Activated CD4-positive, alpha-beta T cell treated with anti-CD3 and anti-CD28 coated beads for 1 hour (primary cell): ENCODE measurements at places on chromosomes 12 and 14.

- no peak for DNase-seq
Measured at GRCh38 chr12:1936406-1937320, 18.2 kb upstream of the CACNA2D4 start.

DNA sequence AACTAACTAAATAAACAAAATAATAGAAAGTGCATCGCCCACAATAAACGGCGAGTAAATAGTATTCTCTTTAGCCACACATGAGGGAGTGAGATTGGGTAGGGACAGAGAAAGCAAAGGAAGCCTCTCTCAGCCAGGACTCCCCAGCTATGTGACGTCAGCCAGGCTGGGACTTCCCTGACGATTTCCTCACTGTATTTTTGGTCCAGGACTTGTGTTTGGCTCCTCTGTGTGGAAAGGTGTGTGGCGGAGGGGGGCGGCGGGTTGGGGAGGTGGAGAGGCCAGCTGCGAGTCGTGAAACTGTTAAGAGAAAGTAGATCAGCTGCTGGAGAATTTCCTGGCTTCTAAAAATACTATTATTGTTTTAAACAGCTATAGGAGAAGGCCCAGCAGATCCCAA is 1124.6 kb downstream of the AACS start:
- DNase-seq = no peak

DNA sequence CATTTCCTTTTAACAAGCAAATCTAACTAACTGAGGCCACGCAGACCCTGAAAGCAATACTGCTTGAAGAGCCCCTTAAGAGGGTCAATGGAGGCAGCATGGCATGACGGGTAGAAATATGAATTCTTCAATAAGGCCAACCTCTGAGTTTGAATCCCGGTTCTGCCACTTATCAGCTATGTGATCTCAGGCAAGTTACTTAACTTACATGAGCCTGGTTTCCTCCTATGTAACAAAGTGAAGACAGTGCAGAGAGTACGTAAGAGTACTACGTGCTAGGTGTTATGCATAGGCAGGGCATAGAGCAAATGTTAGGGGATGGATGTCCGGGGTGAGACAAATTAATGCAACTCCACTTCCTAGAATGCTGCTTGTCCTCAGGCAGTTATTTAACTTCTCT is 4.7 kb downstream of the HOMEZ start:
- DNase-seq = no peak

- DNase-seq = no peak
Measured at GRCh38 chr14:94367347-94368242, 20.8 kb downstream of the SERPINA1 start.

DNA sequence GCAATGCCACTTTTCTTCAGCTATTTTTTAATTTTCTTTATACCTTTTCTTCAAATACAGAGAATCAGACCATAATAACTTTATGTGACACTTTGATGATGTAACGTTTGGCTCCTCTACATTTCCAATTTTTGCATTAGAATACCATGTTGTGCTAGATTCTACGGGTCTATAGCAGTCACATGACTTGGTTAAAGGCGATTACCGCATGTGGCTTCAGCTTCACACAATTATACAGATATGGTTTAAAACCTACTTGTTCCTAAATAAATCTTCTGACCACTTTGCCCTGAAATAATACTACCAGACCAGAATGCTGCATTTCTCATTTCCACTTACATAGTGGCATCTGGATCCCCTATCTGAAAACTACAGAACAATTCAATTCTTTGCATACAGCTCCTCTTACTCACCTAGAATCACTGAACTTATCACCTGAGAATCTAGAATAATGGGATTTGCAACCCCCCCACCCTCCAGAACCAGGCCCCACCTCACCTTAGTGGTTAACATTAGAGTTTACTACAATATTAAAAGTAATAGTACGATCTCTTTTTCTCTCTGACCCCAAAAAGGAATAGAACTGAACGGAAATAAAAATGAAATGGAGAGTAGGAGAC is 1.3 kb downstream of the MAX start:
- DNase-seq = no peak

- DNase-seq = no peak
Measured at GRCh38 chr14:94177806-94178205, 3.7 kb downstream of the PPP4R4 start.

DNA sequence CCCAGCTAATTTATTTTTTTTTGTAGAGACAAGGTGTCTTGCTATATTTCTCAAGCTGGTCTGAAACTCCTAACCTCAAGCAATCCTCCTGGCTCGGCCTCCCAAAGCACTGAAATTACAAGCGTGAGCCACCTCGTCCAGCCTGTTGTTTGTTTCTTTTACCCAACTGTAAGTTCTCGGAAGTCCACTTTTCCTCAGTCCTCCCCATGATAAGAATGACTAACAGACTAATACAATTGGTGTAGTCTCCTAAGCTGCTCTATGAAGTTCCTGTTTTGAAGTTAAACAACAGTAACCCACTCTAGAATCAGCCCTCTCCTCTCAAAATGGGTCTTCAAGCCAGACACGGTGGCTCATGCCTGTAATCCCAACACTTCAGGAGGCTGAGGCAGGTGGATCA is 36.5 kb downstream of the HIGD1C start:
- no peak for DNase-seq

DNA sequence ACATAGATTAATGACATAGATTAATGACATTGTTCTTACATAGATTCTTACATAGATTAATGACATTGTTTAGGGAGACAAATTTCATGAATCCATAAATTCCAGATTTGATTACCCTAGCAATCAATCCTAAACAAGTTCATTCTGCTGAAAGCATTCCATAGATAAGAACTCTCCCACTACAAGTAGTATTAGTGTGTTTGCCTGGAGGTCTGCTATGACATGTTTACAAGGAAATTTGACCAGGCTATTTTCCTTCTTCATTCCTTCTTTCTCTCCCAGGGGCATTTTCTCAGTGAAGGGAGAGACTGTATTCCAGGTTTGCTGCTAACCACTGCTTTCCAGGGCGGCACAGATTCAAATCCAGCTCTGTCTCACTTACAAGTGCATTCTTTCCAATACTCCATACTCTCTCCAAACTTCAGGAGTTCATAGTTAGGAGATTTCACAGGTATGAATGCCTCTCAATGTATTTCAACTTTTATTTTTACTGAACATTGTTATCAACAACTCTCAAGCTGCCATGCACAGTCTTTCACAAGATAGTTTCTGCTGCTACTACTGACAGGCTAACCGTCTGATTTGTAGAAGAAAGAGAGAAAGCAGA is 134.5 kb downstream of the SLC38A1 start:
- no peak for DNase-seq

GRCh38 chr12:11917501-11917900 is 153.2 kb upstream of the BCL2L14 start:
- DNase-seq = no peak

GRCh38 chr14:73422515-73422914 is 35.8 kb downstream of the NUMB start:
- no peak for DNase-seq

DNA sequence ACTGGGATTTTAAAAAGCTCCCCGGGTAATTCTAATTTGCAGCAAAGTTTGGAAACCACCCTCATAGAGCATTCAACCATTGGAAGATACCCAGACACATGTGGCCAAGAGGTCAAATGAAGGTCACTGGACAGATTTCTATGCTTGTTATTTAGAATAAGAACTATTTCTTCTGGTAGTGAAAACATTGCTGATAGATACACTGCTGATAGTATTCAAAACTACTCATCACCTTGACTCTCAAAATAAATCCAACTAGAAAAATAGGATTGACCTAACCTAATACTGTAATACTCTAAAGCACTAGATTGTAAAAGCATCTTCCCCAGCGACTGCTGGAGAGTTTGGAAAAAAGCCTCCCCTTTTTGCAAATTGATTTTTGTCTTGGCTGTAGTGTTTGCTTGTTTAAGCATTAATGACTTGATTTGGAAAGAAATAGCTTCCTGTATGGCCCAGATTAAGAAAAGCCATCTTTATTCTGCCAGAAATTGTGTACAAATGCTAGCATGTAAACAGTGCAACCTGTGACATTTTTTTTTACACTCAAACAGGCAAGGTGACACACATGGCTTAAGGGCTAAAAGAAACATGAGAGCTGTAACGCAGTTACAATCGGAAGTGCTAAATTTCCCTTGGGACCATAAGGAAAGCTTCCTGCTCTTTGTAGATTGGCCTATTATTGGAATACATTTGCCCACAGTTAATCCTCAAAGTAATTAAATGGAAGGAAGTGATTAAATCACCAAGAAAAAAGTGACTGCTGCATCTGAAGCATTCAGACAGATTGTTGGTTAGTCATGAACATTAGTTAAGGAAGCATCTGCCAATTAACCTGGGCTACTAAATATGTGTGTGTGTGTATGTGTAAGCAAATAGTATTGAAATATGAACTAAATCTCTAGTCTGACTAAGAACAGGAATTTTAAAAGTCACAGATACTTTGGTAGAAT is 356.5 kb upstream of the ATP2B1 start:
- DNase-seq = no peak

GRCh38 chr12:117044790-117045159 is 54.4 kb downstream of the TESC start:
- DNase-seq = no peak

DNA sequence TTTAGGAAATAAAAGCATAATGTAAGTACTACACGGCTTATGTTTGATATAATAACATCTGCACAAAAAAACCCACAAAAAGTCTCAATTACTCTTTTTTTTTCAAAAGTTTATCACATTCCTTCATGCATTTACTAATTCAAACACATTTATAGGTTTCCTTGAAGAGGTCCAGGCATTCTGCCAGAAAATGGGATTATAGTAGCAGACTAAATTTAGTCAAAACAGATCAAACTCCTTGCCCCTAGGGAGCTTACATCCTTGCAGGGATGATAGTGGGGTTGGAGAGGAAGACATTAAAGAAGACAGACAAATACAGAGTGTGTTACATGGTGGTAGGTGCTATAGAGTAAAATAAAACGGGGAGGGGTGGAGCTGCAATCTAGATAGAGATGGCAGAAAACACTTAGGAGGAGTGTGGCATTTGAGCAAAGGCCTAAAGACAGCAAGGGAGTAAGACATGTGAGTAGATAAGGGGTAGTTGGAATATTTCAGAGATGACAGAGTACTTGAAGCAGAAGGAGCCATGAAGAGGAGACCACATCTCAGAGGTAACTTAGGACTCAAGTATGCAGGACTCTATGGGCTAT is 266.9 kb downstream of the PPFIA2 start:
- no peak for DNase-seq

DNA sequence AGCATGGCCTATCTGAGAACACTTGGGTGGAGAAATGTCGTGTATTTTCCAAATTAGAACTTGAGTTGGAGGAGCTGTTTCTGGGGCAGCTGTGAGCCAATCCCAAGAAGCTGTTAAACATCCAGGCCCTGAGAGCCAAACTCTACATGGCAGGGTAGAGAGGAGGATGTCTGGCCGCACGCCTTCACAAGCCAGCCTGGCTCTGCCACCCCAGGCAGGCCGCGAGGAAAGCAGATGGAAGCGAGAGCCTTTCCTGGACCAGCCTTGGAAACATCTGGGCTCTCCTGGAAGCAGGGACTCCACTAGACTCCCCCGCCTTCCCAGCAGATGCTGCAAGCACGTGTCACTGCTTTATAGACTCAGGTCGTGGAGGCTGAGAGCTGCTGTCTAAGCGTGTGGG is 312.8 kb upstream of the FKBP4 start:
- DNase-seq = no peak

- no peak for DNase-seq
Measured at GRCh38 chr14:99387880-99388279, 92.8 kb downstream of the SETD3 start.

DNA sequence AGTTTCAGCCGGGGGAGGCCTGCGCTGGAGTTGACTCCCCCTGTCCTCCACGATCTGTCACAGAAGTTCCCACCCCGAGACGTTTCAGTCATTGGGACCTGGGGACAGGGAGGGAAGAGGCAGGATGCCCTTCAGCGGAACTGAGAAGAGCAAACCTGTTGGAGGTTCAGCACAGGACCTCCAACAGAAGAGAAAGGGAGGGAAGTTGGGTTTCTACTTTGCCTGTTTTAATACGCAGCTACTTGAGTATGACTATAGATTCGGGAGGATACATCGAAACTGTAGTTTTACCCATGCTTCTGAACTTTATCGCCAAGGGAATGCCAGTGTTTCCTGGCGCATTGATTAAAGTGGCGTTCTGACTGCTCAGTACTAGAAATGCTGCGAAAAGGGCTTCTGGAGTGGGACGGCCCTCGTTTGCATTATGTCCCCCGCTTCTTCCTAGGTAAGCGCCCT is 2.3 kb upstream of the DUSP6 start:
- DNase-seq = no peak

DNA sequence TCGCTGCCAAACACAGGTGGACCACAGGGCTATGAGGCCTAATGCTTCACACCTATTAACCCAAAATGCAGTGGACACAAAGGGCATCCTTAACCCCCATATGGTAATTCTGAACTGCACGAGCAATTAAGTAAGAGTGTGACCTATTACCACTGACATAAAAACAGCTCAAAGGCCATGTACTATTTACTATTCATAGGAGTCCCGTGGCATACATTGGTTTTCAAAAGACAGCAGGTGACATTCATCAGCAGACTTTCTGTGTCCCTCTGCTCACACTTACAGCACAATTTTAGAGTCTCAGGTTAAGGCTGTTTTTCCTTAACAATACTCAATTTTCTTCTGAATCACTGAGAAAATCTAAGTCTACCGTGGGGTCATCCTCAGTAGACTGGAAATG is 23.1 kb upstream of the TMCC3 start:
- no peak for DNase-seq

DNA sequence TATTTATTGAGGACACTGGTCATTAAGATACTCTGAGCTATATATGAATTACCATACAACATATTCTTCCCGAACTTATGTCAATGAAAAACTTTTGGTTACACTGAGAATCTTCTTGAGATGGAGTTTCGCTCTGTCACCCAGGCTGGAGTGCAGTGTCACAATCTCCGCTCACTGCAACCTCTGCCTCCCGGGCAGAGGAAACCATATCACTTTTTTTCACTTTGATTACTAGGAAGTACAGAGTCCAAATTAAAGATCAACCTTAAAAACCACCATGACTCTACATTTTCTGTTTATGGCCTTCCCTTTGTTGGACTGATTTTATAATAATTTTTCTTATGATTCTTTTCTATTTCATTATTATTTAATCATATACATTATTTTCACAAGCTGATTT is 336.5 kb downstream of the FSCB start:
- no peak for DNase-seq

- DNase-seq = no peak
Measured at GRCh38 chr14:104253901-104254353, 115.5 kb downstream of the KIF26A start.

- DNase-seq = no peak
Measured at GRCh38 chr12:49301760-49302159, 6.8 kb downstream of the PRPH start.

DNA sequence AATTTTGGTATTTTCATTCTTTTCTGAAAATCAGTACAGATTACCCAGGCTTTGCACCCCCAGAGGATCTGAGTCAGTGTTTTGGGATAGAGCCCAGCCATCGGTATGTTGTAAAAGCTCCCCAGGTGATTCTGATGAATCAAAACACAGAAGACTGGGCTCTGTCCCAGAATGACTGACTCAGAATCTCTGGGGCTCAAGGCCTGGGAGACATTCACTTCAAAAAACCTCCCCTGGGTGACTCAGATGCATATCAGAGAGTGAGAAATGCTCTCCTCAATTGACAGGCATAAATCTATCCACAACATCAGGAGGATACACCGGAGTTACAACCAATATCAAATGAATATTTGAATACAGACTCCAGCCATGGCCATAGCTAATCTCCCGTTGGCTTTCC is 32.6 kb downstream of the SLC35F4 start:
- DNase-seq = no peak

GRCh38 chr12:25581067-25581466 is 28.0 kb upstream of the LMNTD1 start:
- no peak for DNase-seq

GRCh38 chr12:57105011-57105753 is 6.0 kb downstream of the STAT6 start:
- DNase-seq = no peak

- no peak for DNase-seq
Measured at GRCh38 chr12:27497446-27497845, 26.6 kb upstream of the PPFIBP1 start.
